ENCODE measurements at places on chromosomes 3 and 15.

- no peaks in the 10 kb centered on the region for H3K36me3 ChIP-seq
- no peak overlapping the region for H3K4me3 ChIP-seq
- no peaks in the 10 kb centered on the region for H3K27me3 ChIP-seq
- H3K4me1 ChIP-seq: no peaks in the 10 kb centered on the region
- H3K27ac ChIP-seq: no peak overlapping the region
- DNase-seq: no peak
Measured at GRCh38 chr15:60804986-60805949, 326.3 kb upstream of the ICE2 start.

DNA sequence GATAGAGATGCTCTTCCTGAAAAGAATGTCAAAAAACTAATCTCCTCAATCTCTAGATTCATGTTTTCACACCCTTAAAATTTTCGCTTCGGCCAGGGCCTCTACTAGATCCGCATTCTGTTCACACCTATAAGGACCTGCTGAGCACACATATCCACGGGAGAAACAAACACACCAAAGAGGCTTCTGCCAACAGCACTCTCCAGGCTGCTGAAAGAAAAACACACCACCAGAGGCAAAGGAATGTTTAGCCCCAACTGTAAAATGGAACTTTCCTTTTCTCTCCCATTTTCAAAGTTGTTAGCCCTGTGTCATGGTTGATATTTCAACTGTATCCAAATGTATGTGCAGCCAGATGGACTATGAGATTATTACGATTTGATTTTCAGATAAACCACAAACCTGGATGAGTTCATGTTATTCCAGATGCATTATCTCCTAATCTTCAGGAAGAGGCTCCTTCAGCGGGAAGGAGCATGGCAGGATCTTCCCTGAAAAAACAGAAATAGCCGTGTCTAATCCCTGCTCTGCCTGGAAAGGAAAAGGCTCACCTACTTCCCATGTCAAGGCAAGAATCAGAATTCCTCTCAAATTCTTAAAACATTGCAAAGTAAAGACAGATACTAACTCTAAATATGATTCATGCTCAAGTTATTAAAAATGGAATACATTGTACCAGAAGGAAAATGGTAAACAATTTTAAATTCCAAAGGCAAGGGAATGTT lies 442.7 kb upstream of the NR2F2 start:
- no peaks in the 10 kb centered on the region for H3K4me1 ChIP-seq
- no peak for DNase-seq
- no peak overlapping the region for H3K4me3 ChIP-seq
- H3K36me3 ChIP-seq: no peaks in the 10 kb centered on the region
- H3K27ac ChIP-seq: no peak overlapping the region

- no peaks in the 10 kb centered on the region for H3K36me3 ChIP-seq
- no peaks in the 10 kb centered on the region for H3K4me1 ChIP-seq
- H3K27ac ChIP-seq: no peak overlapping the region
- peaks cover 23% of the 10 kb centered on the region for H3K27me3 ChIP-seq
- no peak for DNase-seq
Measured at GRCh38 chr15:91253605-91254004, 153.5 kb downstream of the SV2B start.

DNA sequence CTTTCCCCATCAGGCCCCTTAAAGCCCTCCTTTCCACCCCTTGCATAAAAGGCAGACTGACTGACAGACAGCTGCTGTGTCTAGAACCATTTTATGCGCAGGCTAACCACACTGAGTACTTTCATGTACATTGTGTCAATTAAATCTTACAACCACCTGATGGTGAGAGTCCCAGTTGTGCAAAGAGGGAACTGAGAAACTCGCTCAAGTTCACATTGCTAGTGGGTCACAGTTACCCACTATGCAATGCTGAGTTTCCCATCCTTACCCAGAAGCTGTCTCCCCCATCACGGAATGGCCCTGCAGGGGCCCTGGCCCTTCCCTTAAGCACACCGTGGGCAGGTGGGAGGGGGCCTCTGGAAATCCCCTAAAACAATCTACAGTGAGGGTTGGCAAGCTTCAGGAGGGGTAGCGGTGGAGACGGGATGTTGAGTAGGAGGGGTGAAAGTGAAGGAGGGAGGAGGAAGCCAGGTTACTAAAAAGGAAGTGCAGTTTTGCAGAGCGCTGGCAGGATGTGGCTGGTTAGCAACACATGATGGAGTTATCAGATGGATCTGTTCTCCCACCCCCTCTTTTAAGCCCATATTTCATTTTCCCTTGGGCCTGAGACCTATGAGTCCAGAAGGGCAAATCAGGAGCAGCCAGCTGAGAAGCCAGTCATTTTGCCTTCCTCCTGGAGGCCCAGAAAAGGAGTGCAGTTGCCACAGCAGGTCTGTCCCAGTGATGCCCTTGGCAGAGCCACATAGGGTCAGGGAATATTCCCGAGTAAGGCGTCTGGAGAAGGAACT lies 30.0 kb downstream of the STARD5 start:
- peaks cover 98% of the 10 kb centered on the region for H3K4me1 ChIP-seq
- DNase-seq: peak; percentile 74
- peaks cover 54% of the 10 kb centered on the region for H3K36me3 ChIP-seq
- no peaks in the 10 kb centered on the region for H3K27me3 ChIP-seq
- H3K4me3 ChIP-seq: peak overlapping the region; percentile 94

DNA sequence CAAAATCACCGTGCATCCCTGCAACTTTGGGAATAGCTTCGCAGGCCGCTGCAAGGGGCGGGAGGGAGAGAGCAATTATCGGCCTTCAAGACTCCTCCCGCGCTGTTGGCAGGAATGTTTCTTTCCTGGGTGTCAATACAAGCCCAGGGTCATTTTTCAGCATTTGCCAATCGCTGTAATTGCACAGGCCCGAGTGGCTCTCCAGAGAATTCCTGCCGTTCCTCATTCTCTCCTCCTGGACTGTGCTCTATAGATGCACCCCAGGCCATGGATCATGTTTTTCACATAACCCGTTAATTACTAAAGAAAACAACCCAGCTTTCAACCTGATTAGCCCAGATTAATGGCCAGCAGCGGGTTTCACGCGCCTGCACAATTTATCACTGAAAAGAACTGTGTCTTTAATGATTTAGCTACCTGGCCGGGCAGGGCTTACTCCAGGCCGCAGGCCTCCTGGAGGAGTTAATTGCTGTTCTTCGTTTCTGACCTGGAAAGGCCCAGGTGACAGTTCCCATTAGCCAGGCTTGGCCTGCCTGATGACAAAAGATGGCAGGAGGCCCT lies 144.3 kb downstream of the OPA1 start:
- no peaks in the 10 kb centered on the region for H3K36me3 ChIP-seq
- no peak overlapping the region for H3K4me3 ChIP-seq

GRCh38 chr15:101165905-101166471 lies 85.9 kb downstream of the CHSY1 start:
- H3K4me3 ChIP-seq: no peak overlapping the region
- peaks cover 14% of the 10 kb centered on the region for H3K4me1 ChIP-seq
- no peaks in the 10 kb centered on the region for H3K27me3 ChIP-seq
- DNase-seq: no peak
- peaks cover 2% of the 10 kb centered on the region for H3K36me3 ChIP-seq

GRCh38 chr15:79008659-79009058 lies 63.8 kb upstream of the CTSH start:
- peak overlapping the region; percentile 42 for H3K27ac ChIP-seq
- no peak overlapping the region for H3K4me3 ChIP-seq
- no peaks in the 10 kb centered on the region for H3K36me3 ChIP-seq
- DNase-seq: no peak

DNA sequence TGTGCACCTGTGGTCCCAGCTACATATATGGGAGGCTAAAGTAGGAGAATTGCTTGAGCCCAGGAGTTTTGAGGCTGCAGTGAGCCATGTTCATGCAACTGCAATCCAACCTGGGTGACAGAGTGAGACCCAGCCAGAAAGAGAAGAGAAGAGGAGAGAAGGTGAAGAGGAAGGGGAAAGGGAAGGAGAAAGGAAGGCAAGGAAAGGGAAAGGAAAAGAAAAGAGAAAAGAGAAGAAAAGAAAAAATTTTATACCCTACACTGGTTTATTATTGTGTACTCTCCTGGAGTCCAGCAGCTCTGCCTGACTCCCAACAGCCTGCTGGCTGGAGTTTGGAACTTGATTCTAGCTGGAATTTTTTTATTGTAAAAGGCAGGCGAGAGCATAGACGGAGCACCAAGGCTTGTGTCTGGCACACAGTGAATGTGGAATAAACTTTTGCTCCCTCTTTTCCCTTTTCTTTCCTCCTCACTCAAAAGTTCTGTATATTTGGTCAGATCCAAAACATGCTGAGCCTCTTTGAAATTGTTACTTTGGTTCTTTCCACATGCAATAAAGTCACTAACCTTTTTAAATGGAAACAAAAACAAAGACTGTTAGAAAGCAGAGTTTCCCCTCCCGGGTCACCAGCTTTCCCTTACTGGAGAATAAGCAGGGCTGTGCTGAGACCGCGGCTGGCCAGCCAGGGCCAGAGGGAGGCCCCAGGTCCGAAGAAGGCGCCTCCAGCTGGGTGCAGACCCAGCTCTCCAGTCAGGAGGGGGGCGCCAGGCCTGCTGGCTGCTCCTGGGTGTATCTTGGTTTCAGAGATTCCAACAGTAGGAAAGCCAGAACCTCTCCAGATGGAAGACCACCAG lies 9.9 kb downstream of the THSD4 start:
- no peak for DNase-seq
- peaks cover 8% of the 10 kb centered on the region for H3K27me3 ChIP-seq
- H3K27ac ChIP-seq: no peak overlapping the region
- no peaks in the 10 kb centered on the region for H3K4me1 ChIP-seq

DNA sequence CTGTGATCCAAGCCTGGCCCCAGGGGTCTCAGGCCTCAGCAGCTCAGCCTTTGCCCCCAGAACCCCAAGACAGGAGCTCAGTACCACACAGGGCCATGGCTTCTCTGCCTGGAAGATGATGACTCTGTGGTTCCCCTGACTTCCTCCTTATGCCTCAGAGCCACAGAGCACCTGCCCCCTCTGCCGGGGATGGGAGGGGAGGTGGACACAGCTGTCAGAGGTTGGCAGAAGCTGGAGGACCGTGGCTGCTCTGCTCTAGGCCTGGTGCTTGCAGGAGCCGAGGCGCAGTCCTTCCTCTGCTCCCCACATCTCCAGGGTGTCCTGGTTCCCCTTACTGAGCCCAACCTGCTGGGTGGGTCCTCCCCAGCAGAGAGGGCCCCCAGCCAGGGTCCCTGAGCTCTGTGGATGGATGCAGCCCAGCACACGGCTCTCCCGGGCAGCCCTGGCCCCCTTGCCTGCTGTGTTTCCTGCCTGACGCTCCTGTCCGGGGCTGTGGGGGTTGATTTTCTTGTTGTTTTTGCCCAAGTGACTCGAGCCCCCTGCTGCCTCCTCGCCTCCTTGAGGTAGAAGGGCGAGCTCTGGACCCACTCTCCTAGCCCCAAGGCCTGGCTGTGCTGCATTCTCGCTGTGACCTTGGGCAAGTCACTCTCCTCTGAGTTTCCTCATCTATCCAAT lies 36.6 kb downstream of the PSTPIP1 start:
- peak; percentile 48 for DNase-seq
- no peak overlapping the region for H3K4me3 ChIP-seq
- H3K27me3 ChIP-seq: no peaks in the 10 kb centered on the region
- peak overlapping the region; percentile 74 for H3K27ac ChIP-seq

- H3K27me3 ChIP-seq: no peaks in the 10 kb centered on the region
- H3K27ac ChIP-seq: no peak overlapping the region
- H3K36me3 ChIP-seq: no peaks in the 10 kb centered on the region
- no peaks in the 10 kb centered on the region for H3K4me1 ChIP-seq
Measured at GRCh38 chr3:140384876-140385275, 293.0 kb upstream of the TRIM42 start.

DNA sequence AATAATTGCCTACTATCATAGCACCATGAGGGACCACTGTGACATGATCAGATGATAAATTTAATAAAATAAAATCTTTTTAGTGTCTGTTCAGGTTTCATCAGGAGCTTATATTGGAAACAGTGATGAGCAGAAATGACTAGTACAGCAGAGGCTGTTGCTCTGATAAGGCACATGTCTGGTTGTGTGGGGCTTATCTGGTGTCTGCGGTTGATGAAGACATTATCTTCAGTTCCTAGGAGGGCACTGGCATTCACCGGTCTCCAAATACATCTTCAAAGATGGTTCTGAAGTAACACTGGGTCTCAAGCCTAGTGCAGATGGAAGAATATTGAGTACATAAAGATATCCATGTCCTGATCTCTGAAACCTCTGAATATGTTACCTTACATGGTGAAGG lies 125.3 kb downstream of the SUCNR1 start:
- no peak overlapping the region for H3K27ac ChIP-seq
- no peaks in the 10 kb centered on the region for H3K4me1 ChIP-seq
- H3K27me3 ChIP-seq: peaks cover 2% of the 10 kb centered on the region
- H3K36me3 ChIP-seq: no peaks in the 10 kb centered on the region

DNA sequence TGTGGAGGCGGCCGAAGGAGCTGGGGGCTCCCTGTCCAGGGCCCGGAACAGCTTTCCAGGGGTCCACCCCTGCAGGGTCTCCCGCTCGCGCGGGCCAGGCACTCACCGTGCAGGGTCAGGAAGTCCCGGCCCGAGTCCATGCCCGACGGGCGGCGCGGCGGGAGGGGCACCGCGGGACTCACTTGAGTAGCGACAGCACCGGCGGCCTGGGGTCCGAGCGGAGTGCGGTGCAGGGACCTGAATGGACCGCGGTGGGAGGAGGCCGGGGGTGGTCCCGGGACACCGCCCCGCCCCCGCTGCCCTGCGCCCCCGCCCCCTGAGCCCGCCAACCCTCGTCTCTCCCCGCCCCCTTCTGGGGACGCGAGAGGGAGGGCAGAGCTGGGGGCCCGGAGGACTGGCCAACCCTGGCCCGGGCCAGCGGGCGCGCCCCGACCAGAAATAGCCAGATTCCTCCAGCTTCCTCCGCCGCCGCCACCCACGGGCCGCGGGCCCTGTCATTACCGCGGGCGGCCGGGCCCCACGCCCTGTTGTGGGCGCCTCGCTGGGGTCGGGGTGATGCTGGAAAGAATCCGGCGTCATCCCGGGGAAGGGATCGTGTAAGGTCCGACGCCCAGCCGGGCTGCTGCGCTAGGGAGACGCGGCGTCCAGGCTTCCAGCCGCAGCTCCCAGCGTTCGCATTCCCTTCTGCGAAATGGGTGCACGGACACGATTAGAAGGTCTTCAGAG lies at the start of gene PLCD1:
PLCD1 (minus strand) TSS at position 243 of the 726 bp plus-strand sequence; CDS start at position 140, 103 bp downstream.
- no peak for DNase-seq
- H3K27ac ChIP-seq: no peak within 1 kb of the TSS
- H3K27me3 ChIP-seq: peaks cover 22% of the 10 kb centered on the region
- peaks cover 20% of the 10 kb centered on the region for H3K4me1 ChIP-seq

- DNase-seq: no peak
- H3K27ac ChIP-seq: no peak overlapping the region
Measured at GRCh38 chr15:82849556-82850512, 40.4 kb downstream of the WHAMM start.

DNA sequence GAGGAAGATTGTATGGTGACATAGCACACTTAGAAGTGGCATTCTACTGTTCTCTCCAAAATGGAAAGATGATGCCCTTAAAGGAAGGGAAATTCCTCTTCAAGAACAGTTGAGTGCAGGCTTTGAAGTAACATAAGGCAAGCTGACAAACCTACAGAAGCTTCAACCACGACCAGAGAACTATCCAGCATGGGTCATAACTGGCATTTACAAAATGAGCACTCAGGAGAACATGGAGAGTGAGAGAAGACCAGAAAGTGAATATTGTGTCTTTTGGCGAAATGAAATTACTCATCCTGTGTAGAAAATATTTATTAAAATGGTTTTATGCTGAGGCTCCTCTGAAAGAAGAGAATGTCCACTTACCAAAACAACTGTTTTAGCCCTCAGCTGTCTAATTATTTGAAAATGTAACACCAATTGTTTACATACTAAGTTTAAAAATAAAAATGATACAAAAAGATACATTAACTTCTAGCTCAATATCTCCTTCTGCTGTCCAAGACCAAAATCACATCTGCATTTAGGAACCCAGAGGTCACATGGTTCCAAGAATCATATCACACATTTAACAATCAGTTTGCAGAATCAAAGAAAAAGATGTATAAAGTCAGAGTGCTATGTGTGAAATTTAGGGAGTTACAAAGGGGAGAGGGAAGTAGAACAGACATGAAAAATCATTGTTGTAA lies 216.9 kb downstream of the ATP8B4 start:
- DNase-seq: no peak
- H3K4me3 ChIP-seq: no peak overlapping the region
- H3K36me3 ChIP-seq: no peaks in the 10 kb centered on the region
- no peaks in the 10 kb centered on the region for H3K4me1 ChIP-seq
- H3K27ac ChIP-seq: no peak overlapping the region

Data from activated B cell treated with CpG ODN at 0.5 μM for 24 hours (primary cell).